ENCODE measurements at places on chromosomes 4 and X.

- DNase-seq, result no peak
Observed at GRCh38 chr4:41212616-41213203, 1.6 kb downstream of the APBB2 start.

- DNase-seq, result no peak
Observed at GRCh38 chr4:172998527-172999469, 169.8 kb upstream of the GALNT7 start.

GRCh38 chr4:186228514-186228894, 1.2 kb downstream of the KLKB1 start:
- DNase-seq, result no peak

DNA sequence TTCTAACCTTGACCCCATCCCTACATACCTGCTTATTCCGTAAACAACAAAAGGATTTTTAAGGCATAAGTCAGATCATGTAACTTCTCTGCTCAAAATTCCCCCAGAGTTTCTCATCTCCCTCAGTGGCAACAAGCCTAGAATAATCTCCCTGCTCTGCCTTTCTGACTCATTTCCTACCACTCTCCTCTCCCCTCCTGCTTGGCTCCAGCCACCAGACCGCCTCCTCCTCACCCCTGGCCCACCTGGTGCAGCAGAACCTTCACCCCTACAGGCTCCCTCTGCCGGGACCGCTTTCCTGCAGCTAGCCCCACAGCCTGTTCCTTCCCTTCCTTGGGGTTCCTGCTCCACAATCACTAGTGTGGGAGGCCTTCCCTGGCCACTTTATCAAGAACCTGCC, 32.1 kb downstream of the TSPAN5 start:
- DNase-seq, result peak; percentile 38

GRCh38 chrX:49192722-49193328, 6.7 kb upstream of the PRICKLE3 start:
- no peak for DNase-seq

DNA sequence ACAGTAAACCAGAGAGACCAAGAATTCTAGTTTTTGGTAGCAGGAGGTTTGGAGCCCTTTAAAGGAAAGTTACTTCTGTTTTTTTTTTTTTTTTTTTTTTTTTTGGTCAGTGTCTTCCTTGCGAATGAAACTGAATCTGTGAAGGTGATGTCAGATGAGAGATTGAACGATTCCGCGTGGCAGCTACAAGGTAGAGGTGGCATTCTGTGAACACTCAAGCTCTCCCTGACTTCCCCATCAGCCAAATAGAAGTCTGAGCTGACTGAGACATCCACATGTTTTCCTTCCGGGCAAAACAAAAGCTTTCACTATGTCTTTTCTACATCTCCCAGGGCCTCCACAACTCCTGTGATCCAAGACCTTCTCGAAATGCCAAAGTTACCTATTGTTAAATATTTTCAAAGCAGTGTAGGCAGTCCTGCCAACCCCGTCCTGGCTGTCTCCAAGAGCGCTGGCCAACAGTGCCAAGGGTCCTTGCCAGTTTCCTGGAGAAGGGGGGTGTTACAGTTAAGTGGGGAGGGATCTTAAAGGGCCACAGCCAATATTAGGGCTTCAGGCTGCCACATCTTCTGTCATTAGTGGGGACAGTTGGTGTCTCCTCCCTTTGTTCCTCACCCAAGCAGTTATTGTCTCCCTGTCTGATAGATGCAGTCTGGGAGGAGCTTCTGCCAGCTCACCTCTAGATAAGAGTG, 102.9 kb upstream of the SLC34A2 start:
- no peak for DNase-seq

DNA sequence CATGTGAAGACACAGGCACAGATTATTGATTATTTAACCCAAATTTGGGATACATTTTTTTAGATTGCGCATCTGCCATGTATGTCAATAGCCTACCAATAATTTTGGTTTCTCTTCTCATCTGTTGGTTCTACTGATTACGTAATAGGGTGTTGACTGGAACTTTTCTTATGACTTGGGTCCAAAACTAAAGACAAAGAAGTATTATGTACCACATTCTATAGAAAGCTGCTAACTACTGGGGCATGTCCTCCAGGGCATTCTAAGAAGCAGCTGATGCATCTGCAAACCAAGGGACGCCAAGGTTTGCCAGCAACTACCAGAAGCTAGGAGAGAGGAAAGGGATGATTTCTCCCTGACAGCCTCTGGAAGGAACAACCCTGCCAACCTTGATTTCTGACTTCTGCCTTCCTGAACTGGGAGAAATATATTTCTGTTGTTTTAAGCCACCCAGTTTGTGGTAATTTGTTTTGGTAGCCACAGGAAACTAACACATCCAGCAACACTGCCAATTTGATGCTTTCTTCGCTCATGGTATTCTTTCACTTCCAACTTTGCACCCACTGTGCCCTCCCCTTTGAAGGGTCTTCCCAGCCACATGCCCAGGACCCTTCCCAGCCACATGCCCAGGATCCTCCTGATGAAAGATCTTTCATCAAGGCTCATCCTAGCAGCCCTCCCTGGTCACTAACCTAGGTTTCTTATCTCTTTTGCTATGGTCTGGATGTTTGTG, 15.9 kb upstream of the TLR1 start:
- DNase-seq, result no peak

GRCh38 chr4:111675746-111676145, 469.5 kb upstream of the FAM241A start:
- DNase-seq, result no peak

DNA sequence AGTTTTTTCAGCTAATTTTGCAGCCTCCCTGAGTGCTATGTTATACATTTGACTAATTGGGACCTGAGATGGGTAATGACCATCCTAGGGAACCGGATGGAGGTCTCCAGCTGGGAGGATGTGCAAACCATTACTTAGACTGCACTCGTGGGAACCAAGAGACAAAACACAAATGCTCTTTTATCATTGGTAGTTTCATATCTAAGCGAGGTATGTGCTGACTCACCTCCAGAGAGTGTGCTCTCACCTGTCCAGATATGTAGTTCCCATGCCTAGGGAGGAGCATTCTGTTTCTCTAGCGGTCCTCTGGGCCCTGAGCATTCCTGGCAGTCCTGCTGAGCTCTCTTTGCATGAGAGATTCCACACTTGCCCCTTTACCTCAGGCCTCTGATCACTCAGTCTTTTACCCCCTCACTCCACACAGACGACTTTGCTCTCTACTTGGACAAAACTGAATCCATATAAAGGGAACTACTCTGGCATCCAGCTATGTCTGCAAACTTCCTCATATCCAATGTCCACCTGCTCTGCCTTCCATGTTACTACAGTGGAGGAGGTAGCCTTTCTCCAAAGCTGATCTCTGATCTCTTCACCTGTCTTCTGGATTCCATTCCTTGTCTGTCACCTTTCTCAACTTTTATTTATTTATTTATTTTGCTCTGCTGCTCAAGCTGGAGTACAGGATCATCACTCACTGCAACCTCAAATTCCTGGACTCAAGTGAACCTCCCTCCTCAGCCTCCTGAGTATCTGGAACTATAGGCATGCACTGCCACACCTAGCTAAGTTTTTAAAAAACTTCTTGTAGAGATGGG, 88.4 kb downstream of the LRP2BP start:
- peak; percentile 63 for DNase-seq

DNA sequence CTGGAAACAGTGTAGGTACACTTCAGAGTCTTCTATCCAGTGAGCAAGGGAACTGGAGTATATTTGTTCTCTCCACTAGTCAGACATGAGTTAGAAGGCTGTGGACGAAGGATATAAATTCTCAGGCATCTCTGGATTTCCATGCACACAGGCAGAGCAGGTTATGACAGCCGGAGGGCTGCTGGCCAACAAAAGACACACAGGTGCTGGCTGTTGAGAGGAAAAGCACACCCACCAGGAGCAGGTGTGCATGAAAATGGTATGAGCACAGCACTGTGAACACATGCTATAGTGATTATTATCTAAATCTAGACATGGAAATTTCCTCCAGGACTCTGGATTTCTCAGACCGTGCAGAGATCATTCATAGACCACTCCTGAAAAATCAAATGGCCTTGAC, 444.7 kb upstream of the RPS6KA3 start:
- DNase-seq, result no peak

DNA sequence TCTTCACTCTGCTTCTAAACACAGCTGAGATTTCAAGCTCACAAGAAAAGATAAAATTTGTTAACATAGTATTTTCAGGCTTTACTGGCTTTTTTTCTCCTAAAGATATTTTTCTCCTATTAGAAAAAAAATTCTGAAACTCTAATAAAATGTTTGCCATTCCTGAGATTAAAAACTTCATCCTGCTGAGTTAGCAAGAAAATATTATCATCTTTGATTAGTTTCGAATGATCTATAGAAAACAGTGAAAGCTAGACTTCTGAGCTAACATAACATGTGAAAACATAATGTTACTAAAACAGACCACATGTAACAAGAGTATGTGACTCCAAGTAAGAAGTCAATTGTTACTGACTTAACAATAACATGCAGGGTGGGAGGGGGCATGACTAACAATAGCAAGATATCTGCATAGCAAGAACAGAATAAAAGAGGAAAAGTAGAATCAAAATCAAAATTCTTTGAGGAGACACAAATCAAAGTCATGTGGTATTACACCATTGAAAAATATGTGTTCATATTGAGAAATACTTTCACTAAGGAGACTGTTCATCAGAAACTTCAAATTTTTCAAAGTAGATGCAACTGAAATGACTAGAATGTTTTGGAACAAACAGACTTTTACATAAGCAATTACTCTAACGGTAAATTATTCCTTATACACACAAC, 14.5 kb downstream of the TBCK start:
- no peak for DNase-seq

DNA sequence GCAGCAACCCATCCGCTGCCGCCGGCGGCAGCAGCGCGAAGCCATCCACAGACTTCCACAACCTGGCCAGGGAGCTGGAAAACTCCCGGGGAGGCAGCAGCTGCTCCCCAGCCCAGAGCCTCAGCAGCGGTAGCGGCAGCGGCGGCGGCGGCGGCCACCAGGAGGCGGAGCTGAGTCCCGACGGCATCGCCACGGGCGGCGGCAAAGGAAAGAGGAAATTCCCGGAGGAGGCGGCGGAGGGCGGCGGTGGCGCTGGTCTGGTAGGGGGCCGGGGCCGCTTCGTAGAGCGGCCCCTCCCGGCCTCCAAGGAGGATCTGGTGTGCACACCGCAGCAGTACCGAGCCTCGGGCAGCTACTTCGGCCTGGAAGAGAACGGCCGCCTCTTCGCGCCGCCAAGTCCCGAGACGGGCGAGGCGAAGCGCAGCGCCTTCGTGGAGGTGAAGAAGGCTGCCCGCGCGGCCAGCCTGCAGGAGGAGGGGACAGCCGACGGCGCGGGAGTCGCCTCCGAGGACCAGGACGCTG, 4.9 kb downstream of the PRDM8 start:
- no peak for DNase-seq

DNA sequence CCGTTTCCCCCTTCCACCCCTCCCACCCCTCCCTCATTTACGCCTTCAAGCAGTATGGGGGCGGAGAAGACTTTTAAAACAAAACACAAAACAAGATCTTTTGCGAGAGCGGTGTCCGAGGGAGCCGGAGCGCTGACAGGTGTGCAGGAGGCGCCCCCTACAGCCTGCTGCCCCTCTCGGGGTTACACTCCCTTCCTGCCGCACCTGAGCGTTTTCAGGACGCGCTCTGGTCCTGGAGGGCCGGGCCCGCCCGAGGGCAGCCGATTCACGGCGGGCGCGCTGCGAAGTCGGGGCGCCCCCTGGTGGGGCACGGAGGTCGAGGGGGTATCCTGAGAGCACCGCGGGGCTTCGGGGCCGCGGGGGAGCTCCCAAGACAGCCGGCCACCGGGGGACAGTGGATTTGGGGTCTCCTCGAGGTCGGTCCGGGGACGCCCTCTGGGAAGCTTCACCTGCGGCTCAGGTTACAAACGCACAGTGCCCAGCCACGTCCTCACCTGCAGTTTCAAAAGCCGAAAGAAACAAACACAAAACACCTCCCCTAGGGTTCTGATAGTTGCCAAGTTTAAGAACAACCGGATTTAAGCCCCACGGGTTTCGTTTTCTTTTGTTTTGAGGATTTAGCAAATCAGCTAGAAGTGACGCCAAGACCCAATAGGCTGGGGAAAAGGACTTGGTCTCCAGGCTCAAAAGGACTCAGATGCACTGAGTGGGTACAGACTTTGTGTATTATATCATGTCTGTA, 8.0 kb upstream of the NEUROG2 start:
- DNase-seq, result no peak

DNA sequence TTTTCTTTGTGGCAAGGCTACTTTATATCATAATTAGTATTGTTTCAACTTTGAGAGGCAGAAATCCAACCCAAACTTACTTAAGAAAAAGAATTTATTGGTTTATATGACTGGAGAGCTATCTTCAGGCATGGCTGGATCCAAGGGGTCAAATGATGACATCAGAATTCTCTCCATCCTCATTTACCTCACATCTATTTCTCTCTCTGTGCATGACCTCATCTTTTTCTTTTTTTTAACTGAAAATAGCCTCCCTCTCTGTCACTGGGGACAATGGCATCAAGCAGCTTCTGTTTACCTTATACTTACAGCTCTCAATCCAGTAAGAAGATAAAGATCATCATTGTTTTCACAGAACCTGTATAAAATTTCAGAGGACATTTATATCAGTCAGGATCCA, 12.0 kb upstream of the EXOC1L start:
- no peak for DNase-seq

- DNase-seq, result no peak
Observed at GRCh38 chr4:35604252-35604651, 640.1 kb downstream of the ARAP2 start.

DNA sequence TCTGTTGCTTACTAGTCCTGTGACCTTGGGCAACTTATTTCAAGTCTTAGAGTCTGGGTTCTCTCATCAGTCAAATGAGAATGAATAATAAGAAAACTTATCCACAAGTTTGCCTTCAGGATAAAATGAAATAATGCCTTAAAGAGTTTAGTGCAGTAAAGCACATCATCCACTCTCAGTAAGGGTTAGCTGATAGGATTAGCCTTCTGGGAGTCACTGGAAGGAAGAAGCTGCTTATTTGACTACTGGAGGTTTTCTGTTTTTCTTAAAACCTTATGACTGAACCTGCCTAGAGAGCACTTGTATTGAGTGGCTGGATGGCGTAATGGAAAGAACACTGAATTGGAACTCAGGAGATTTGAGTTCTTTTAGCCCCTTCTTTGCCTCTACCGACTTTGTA, 1.8 kb downstream of the RNF128 start:
- no peak for DNase-seq

- DNase-seq, result peak; percentile 60
Observed at GRCh38 chr4:83356899-83357661, 22.4 kb upstream of the HPSE start.

- DNase-seq, result no peak
Observed at GRCh38 chr4:38323141-38323641, 340.8 kb upstream of the KLF3 start.

- peak; percentile 28 for DNase-seq
Observed at GRCh38 chr4:159823743-159824142, 720.9 kb downstream of the RAPGEF2 start.

GRCh38 chrX:111282139-111282538, 11.9 kb upstream of the CAPN6 start:
- no peak for DNase-seq

- DNase-seq, result no peak
Observed at GRCh38 chr4:180913750-180914149, 1329.5 kb upstream of the TENM3 start.

GRCh38 chr4:129355516-129355915, 259.6 kb downstream of the C4orf33 start:
- no peak for DNase-seq
